ENCODE measurements at places on chromosomes 3 and 15.

DNA sequence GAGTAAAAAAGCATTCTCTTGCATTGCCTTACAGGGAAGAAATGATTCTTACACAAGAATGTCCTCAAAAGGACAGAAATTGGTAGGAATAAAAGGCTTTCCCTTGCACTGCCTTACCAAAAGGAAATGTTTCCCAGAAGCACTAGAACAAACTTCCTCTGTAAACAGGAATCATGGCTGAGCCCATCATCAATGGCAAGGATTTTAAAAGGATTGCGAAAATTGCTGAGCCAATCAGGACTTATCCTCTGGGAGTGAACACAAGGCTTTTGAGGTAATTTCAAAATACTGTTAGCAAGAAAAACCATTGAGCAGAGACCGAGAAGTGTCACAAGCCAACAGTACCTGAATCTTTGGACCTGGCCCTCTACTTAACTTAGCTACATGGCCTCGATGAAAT, 897.3 kb downstream of the ROBO1 start:
- DNase-seq: no peak

DNA sequence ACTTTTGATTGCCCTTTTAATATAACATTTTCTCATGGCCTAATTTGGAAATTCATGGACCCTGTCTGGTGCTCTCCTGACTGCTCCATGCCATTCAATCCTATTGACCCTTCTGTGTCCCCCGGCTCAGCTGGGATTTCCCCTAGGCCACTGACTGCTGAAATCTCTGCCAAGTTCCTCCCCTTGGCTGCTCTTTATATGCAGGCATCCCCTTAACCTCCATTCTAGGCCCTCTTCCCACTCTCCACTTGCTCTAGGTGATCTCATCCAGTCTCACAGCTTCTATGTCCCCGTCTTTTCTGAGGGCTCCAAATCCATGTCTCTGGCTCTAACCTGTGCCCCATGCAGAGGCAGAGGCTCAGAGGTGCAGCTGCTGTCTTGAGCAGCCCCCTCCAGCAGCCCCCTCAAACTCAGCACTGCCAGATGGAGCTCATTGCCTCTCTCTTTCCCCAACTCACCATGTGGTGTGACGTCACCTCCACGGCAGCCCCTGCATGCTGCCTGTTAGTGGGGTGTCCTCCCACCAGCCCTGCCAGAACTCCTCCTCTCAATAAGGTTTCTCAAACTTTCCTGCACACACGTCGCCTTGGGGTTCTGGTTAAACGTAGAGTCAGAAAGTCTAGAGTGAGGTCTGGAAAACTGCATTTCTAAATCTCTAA, 6.6 kb downstream of the FSD2 start:
- no peak for DNase-seq

- DNase-seq: no peak
These were observed 439.0 kb upstream of the GOLIM4 start for GRCh38 chr3:168534761-168535160.

DNA sequence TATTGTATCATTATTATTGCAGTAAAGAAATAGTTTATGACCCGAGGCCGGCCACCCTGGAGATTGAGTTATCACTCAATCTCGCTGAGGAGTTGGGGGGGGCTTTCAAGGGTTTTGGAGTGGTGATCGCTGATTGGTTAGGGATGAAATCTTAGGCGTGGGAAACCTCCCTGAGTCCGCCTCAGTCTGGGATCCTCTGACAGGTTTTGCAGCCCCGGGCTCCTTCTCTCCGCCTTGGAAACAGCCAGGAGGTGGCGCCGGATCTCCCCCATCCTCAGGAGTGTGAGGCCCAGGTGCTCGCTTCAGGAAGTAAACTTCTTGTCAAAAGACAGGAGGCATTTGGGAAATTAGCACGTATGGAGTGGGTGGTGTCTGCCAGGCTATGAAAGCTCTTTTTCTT, 41.1 kb upstream of the SEC61A1 start:
- DNase-seq: no peak

GRCh38 chr3:294096-294495, 97.5 kb downstream of the CHL1 start:
- DNase-seq: no peak

DNA sequence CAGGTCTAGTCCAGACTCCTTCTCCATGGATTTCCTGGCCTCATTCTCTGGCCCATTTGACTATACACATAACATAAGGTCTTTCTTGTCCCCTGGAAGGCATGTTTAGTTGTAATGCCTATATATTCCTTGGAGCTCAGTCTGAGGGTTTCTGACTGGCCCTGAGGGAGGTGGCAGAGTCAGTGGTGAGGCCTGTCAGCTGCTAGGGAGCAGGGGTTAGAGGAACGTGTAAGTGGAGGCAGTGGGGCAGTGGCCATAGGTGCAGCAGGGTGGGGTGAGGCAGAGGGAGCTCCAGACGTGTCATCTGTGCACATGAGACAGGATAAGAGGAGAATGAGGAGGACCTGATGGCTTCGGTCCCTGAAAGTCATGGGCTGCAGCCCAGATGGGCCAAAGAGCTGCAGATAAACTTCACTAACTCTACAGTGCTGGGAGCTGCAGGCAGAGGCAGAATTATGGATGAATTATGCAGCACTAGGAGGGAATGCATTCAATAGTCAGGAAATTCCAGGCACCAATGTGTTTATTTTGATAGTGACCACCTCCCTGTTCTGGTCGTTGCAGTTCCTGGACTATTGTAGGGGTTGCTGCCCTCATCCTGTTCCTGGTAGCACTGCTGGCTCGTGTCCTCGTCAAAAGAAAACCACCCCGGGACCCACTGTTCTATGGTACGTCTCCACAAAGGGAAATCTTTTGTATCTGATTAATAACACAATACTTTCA, 4.9 kb downstream of the TM6SF1 start:
- no peak for DNase-seq

DNA sequence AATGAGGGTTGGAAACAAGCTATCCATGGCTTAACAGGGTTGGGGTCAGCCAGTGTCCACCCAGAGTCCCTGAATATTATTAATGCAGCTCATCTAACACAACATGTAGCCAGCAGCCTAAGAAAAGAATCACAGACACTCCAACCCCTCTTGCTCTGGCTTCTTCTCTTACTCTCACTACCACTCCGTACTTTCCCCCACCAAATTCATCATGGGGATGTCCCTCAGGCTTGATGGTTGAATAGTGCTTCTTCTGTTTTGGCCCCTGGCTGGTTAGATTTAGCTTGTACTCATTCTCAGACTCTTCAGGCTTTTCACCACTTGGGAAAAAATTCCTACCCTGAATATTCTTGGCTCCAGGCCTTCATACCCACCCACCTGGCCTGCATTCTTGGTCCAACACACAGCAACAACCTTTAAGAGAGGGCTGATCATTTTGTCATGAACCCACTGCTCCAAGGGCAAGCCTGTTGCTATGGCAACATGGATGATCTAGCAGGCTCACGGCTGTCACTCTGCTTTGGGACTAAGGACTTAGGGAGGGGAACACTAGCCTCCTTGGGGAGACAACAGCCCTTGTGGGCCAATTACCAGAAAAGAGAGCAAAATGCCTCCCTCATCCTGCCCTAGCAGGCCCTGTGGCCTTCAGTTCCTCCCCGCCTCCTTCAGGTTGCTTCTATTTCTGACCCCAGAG, 9.4 kb upstream of the MED12L start:
- DNase-seq: no peak
